ENCODE measurements at places on chromosomes 1 and 21.

- DNase-seq: peak; percentile 29
- H3K27ac ChIP-seq: peak overlapping the region; percentile 97
- H3K27me3 ChIP-seq: no peaks in the 10 kb centered on the region
- peaks cover 20% of the 10 kb centered on the region for H3K4me1 ChIP-seq
- peaks cover 11% of the 10 kb centered on the region for H3K36me3 ChIP-seq
Measured at GRCh38 chr1:160260406-160261382, 1.7 kb downstream of the DCAF8 start.

- H3K36me3 ChIP-seq: no peaks in the 10 kb centered on the region
- H3K27me3 ChIP-seq: no peaks in the 10 kb centered on the region
- H3K27ac ChIP-seq: no peak overlapping the region
- H3K4me1 ChIP-seq: no peaks in the 10 kb centered on the region
Measured at GRCh38 chr1:11541956-11542355, 63.0 kb downstream of the DISP3 start.

DNA sequence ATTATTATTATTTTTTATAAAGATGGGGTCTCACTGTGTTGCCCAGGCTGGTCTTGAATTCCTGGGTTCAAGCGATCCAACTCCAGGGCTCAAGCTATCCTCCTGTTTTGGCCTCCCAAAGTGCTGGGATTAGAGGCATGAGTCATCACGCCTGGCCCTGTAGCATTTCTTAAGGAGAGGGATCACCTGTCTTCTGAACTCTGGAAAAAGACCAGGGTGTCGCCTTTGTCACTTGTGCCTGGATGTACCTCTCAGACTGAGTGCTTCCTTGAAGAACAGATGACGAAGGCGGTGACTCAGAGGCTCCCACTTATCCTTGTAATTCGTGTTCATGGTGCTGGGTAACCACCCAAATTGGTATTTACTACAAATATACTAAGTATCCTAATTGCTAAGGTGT, 2.4 kb upstream of the CGN start:
- no peak for DNase-seq
- no peaks in the 10 kb centered on the region for H3K36me3 ChIP-seq
- H3K27me3 ChIP-seq: peaks cover 4% of the 10 kb centered on the region
- peaks cover 23% of the 10 kb centered on the region for H3K4me1 ChIP-seq

- no peak overlapping the region for H3K4me3 ChIP-seq
- H3K27me3 ChIP-seq: no peaks in the 10 kb centered on the region
- no peak overlapping the region for H3K27ac ChIP-seq
- H3K4me1 ChIP-seq: no peaks in the 10 kb centered on the region
- no peaks in the 10 kb centered on the region for H3K36me3 ChIP-seq
Measured at GRCh38 chr1:240332672-240333071, 241.0 kb downstream of the FMN2 start.

- H3K4me1 ChIP-seq: peaks cover 8% of the 10 kb centered on the region
- no peak overlapping the region for H3K27ac ChIP-seq
- H3K4me3 ChIP-seq: no peak overlapping the region
- DNase-seq: no peak
- peaks cover 6% of the 10 kb centered on the region for H3K27me3 ChIP-seq
- H3K36me3 ChIP-seq: no peaks in the 10 kb centered on the region
Measured at GRCh38 chr1:226490426-226490809, 58.1 kb upstream of the STUM start.

DNA sequence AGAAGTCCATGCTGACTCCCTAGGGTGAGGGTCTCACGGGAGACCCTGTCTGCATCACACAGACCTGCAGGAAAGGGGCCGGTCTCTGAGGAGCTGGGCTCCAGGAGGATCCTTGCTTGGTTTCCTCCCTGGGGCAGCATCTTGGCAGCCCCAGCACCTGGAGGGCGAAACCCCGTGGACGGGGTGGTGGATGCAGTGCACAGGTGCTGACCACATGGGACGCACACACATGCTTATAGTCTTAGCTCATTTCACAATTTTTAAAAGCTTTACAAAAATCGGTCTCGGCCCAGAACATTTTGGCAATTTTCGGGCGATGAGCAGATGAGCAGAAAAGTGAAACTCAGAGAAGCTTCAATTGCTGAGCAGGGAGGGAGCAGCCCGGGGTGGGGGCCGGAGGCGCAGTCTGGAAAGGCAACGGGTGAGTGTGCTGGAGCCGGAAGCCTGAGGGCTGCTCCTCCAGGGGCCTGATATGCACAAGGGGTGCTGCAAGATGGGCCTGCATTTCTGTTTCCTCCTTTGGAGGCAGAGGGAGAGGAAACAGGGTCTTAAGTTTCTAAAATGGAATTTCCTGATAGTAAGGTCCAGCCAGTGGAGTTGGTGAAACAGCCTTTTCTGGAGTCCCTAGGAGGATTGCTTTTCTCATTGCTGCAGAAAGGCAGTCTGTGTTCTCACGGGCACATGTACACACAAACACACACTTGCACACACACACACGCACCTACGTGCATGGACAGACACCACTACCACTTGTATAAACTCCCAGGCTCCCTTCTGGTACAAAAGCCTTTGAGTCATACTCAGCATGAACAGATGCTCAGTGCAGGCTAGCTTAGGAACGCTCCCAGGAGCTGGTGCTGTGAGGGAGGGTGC, 60.6 kb downstream of the SCCPDH start:
- peak overlapping the region; percentile 16 for H3K4me3 ChIP-seq
- H3K27ac ChIP-seq: no peak overlapping the region
- H3K27me3 ChIP-seq: no peaks in the 10 kb centered on the region
- peaks cover 15% of the 10 kb centered on the region for H3K4me1 ChIP-seq
- H3K36me3 ChIP-seq: no peaks in the 10 kb centered on the region
- DNase-seq: no peak

- no peak for DNase-seq
- no peak overlapping the region for H3K27ac ChIP-seq
- H3K27me3 ChIP-seq: peaks cover 5% of the 10 kb centered on the region
Measured at GRCh38 chr1:21927533-21928237, 9.4 kb downstream of the HSPG2 start.

DNA sequence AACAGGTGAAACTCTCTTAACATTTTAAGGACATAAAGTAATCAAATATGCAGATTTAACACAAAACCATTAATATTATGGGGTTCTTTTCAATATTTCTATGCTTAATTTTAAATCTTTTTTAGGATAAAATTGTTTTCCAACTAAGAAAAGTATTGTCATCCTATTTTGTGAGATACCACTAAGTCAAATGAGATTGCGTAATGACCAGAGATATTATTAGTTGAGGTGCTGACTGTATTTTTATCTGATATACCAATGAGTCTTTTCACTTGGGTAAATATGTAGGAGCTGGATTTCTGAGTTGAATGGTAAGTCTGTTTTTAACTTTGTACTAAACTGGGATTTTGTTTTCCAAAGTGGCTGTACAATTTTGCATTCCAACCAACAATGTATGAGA, 25.4 kb downstream of the LEPR start:
- no peaks in the 10 kb centered on the region for H3K4me1 ChIP-seq
- no peaks in the 10 kb centered on the region for H3K27me3 ChIP-seq
- no peak overlapping the region for H3K4me3 ChIP-seq
- H3K36me3 ChIP-seq: no peaks in the 10 kb centered on the region

- peaks cover 23% of the 10 kb centered on the region for H3K27me3 ChIP-seq
- no peak overlapping the region for H3K4me3 ChIP-seq
- H3K27ac ChIP-seq: no peak overlapping the region
- no peaks in the 10 kb centered on the region for H3K4me1 ChIP-seq
- no peak for DNase-seq
Measured at GRCh38 chr1:18722270-18722669, 91.6 kb downstream of the PAX7 start.

DNA sequence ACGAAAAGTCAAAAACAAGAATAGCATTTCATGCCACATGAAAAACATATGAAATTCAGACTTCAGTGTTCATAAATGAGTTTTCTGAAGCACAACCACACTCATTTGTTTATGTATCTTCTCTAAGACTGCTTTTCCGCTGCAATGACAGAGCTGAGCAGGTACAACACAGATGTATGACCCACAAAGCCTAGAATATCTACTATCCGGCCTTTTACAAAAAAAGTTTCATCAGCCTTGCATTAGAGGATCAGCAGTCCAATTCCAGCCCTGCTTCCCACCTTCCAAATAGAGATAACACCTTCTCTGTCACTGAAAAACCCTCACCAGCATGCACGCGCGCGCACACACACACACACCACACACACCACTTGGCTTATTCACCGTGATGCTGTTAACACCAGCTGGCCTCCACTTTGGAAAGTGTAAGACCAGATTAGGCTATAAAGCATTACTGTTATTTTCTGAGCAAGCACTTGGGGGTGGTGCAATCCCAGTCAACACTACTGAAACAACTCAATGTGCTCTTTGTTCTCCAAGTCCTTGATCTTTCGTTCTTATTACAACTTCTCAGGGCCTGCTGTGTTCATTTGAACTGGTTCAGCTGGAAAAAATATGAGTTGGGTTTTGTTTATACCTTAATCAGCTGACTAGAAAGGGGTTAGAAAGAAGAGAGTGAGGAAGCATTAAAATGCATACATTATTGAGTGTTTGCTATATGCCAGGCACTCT, 90.0 kb downstream of the GLUL start:
- no peaks in the 10 kb centered on the region for H3K4me1 ChIP-seq
- no peak overlapping the region for H3K27ac ChIP-seq
- no peaks in the 10 kb centered on the region for H3K27me3 ChIP-seq
- no peak for DNase-seq

DNA sequence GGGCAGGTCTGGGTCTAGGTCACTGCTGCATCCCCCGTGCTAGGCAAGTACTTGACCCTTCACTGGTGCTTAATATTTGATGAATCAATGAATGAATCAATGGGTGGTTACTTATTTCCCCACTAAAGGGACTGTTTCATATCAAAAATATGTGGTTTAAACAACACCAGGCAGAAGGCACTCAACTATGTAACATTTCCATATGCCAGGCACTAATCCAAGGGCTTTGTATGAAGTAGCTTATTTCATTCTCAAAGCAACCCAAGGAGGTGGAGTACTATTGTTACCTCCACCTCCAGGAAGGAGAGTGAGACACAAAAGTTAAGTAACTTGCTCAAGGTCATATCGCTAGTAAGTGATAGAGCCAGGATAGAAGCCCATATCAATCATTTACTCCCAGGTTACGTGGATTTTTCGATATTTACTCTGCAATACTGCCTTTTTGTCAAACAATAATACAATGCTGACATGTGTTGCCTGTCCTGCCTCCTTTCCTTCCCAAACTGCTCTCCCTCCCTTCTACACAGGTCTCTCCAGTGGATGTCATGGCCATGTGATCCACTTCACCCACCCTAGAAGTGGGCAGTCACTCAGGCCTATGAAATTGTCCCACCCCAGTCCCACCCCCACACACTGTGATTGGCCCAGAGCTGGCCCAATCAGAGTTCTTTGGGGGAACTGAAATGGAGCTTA, 142.8 kb downstream of the ETS2 start:
- no peaks in the 10 kb centered on the region for H3K27me3 ChIP-seq
- H3K4me3 ChIP-seq: no peak overlapping the region
- H3K27ac ChIP-seq: no peak overlapping the region

DNA sequence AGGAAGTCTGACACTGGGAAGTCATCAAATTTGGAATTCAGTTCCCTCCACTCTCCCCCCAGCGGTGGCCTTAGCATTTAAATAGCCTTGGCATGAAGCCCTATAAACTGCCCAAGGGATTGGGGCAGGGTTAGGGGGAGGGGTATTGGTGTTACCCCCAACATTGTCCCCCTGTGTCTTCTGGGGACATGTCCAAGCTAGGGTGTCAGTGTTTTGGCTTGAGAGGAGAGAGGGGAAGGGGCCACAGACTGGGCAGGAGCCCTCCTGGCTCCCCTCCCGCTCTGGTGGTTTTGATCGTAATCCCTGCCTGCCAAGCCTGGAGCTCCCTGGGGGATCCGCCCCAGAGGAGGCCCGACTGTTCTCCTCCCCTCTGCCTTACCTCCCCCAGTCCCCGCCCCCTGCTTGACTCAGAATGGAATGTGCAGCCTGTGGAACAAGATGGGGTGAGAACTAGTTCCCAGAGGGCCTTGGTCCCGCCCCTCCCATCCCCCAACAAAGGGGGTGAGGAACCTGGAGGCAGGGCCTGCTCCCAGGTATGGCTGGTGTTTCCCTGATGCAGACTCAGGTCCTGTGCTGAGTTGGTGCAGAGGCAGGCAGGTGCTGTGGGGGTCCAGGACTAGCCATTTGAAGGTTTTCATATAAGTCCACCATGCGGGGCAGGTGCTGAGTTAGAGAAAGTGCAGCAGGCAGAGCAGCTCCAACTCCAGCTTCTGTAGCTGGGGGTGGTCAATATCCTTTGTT, 7.4 kb downstream of the SOX13 start:
- H3K36me3 ChIP-seq: no peaks in the 10 kb centered on the region
- DNase-seq: no peak
- no peak overlapping the region for H3K4me3 ChIP-seq
- H3K27me3 ChIP-seq: peaks cover 4% of the 10 kb centered on the region

- no peak for DNase-seq
- H3K27me3 ChIP-seq: peaks cover 2% of the 10 kb centered on the region
- H3K4me1 ChIP-seq: no peaks in the 10 kb centered on the region
- H3K36me3 ChIP-seq: no peaks in the 10 kb centered on the region
Measured at GRCh38 chr1:21587602-21587953, 78.4 kb downstream of the ALPL start.

- H3K27ac ChIP-seq: peak overlapping the region; percentile 70
- no peaks in the 10 kb centered on the region for H3K36me3 ChIP-seq
Measured at GRCh38 chr1:59025898-59026426, 242.1 kb upstream of the JUN start.

GRCh38 chr1:160907976-160908375, 23.0 kb upstream of the ITLN1 start:
- no peak for DNase-seq
- no peaks in the 10 kb centered on the region for H3K27me3 ChIP-seq
- no peak overlapping the region for H3K27ac ChIP-seq
- no peaks in the 10 kb centered on the region for H3K4me1 ChIP-seq
- no peak overlapping the region for H3K4me3 ChIP-seq

- H3K27me3 ChIP-seq: no peaks in the 10 kb centered on the region
- no peak for DNase-seq
- H3K4me1 ChIP-seq: no peaks in the 10 kb centered on the region
- H3K36me3 ChIP-seq: peaks cover 81% of the 10 kb centered on the region
Measured at GRCh38 chr1:108933944-108934343, 29.3 kb downstream of the CLCC1 start.

All from B cell (primary cell).